ENCODE measurements at places on chromosomes 16 and 17.

DNA sequence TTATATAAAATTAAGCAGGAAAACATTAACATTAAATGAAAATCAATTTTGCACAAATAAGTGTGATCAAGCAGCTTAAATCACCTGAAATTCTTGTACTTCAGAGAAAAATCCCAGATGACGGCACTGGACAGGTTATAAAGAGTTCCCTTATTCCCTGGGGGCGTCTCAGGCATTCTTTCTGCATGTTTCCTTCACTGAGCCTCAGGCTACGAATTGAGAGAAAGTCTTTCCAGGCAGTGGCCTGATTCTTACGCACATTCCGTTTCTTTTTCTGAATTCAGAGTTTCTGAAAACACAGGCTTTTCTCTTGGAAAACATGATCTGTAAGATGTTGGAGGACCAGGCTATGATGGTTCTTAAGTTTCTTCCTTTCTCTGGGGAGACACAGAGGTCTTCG lies 22.1 kb upstream of the PITPNM3 start:
- no peak for DNase-seq

DNA sequence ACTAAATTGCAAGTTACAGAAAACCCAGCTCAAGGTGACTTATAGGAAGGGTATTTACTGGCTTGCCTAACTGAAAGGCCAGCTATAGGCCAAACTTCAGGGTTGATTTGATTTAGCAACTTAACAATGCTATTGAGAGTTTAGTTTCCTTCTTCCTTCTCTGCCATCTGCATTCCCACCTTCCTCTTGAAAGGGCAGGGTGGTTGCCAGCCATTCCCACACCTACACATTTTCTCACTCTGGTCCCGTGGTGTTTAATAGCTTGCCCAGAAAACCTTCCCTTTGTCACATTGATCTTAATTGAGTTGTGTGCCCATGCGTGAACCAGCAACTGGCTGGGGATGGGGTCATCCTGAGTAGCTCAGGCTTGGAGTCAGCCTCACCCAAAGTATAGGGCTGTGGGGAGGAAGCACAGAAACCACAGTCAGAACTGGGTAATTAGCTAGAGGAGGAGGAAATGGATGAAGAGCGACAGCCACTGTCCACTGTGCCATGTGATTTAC lies 194.7 kb downstream of the SPECC1 start:
- DNase-seq: no peak

GRCh38 chr17:73644145-73645049 lies at the start of gene SDK2:
TSS of gene SDK2 (minus strand) at chr17:73644445. CDS start at chr17:73644088, 357 bp downstream.
- DNase-seq: no peak

- DNase-seq: no peak
Measured at GRCh38 chr17:71530248-71530647, 590.6 kb upstream of the SOX9 start.

- no peak for DNase-seq
Measured at GRCh38 chr17:45719335-45720071, 64.6 kb upstream of the CRHR1 start.

DNA sequence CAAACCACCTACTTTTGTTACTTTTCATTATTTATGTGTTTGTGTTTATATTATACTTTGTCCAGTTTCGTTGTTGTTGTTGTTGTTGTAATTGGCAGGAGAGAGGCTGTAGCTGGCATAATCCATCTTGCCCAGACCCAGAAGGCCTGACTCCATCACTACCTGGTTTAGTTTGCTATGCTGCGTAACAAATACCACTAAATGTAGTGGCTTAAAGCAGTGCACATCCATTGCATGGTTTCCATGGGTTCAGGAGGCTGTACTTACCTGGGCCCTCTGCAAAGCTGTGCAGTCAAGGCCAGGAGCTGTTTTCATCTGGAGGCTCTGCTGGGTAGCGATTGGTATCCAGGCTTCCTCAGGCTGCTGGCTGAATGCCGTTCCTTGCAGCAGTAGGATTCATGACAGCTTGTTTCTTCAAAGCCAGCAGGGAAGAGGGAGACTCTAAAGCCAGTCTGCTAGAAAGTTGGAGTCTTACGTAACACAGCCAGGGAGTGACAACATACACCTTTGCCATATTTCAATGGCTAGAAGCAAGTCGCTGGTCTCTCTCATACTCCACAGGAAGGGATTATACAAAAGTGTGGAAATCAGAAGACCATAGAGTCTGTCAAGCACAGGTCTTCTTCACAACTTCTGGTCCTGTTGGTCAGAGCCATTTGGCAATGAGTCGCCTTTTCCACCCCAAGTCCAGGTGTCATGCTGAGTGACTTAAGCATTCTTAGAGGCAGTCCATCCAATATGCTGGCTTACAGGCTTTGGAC lies 41.1 kb downstream of the TNRC6C start:
- DNase-seq: no peak

DNA sequence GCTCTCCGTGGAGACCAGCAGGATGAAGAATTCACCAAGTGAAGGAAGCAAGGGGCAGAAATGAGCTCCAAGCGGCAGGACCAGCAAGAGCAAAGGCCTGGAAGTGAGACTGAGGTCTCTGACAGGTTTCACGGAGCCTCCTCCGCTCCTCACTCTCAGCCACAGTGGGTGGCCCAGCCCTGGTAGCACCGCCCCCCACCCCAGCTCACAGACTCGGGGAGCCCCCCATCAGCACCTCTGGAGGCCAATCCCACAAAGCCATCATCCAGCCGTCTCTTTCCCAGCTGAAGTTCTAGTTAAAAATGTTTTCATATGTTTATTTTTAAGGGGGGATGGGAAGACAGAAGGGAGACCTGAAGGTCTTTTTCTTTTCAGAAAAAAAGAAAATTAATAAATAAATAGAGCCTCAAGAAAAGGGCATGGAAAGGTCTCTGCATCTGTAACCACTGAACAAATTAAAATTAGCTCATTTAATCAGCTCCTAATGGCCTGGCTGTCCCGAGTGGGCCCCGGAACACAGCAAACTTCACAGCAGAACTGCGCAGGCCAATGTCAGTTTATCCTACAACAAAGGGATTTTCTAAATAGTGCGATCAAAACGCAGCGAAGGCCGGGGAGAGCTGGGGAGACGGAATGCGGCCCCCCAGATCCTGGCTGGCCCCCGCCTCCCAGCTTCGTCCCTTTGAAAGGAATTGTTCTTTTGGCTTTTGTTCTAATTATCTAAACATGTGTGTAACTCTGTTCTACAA lies 190.3 kb downstream of the ZNF423 start:
- no peak for DNase-seq

DNA sequence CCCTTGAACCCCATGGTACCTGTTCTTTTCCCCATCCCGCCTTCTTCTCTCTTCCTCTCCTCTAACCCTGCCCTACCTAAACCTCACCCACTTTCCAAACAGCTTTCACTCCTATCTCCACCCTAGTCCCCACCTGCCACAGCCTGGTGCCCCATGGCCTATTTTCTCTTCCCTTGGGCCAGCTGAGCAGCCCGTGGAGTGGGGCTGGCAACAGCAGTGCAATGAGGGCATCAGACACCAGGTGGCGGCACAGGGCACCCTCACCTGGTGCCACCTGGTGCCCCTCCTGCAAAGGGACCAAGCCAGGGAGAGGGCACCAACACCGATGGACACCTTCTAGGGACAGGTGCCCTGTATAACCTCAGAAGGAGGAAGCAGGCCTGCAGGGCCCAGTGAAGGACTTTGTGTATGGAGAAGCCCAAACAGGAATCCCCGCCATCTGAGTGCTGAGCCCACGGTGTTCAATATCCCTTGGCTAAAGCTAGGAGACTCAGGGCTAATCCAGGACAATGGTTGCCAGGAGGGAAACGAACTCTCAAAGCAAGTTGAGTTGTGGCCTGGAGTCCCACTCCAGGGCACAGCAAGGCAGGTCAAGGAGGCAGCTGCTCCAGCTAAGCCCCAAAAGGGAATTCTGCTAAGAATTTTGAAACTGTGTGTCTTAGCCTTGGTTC lies 4.0 kb upstream of the ABCC3 start:
- peak; percentile 80 for DNase-seq

DNA sequence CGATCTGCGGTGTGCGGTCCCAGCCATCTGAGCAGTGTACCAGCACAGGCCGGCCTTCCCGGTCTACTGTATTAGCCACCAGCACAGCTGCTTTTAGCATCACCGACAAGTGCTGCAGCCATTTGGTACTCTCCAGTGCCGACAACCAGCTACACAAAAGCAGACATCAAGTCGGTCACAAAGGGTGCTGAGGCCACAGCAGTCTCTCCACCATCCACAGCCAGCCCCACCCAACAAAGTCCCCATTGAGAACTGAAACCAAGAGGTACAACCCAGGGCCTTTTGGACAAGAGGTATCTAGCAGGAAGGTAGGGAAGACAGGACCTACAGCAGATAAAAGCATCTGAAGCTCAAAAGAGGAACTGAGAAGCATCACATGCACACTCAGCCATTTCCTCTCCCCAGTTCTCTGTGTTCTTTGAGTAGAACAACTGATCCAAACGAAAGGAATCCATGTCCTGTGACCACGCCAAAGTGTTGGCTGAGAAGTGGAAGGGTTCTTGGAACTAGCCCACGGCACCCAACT lies 9.5 kb downstream of the MTMR4 start:
- DNase-seq: no peak

- DNase-seq: no peak
Measured at GRCh38 chr16:13471036-13471435, 448.9 kb upstream of the ERCC4 start.

DNA sequence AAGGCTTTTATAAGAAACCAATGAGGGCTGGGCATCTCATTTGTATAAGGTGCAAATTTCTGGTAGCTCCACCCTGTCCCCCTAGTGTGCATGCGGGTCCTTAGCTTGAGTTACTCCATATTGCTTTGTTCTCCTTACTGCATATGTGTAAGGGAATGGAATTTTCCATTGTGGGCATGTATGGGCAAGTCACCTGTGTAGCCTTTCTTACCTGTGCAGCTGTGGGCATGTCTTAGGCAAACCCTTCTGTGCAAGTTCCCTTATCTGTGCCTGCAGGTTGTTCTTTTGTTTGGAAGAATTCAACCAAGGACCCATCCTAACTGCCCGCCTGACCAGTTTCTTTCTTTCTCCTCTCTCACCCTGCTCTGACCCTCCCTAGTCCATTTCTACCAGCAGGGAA lies 122.8 kb upstream of the HS3ST4 start:
- DNase-seq: no peak

- no peak for DNase-seq
Measured at GRCh38 chr17:27610304-27610677, 20.7 kb upstream of the LGALS9 start.

GRCh38 chr16:14486520-14487303 lies 143.3 kb downstream of the PARN start:
- DNase-seq: peak; percentile 91

- DNase-seq: no peak
Measured at GRCh38 chr17:41520821-41521521, 2.3 kb upstream of the KRT15 start.

- no peak for DNase-seq
Measured at GRCh38 chr17:55510986-55511721, at the start of gene SMIM36. TSS of gene SMIM36 (minus strand) at chr17:55511452.

GRCh38 chr17:50721194-50722010 lies 2.0 kb downstream of the LUC7L3 start:
- no peak for DNase-seq

- DNase-seq: no peak
Measured at GRCh38 chr17:5763595-5764306, 179.4 kb upstream of the NLRP1 start.

- DNase-seq: no peak
Measured at GRCh38 chr16:85473323-85473722, 139.8 kb upstream of the GSE1 start.

- no peak for DNase-seq
Measured at GRCh38 chr17:17084317-17084835, 42.1 kb downstream of the MPRIP start.

DNA sequence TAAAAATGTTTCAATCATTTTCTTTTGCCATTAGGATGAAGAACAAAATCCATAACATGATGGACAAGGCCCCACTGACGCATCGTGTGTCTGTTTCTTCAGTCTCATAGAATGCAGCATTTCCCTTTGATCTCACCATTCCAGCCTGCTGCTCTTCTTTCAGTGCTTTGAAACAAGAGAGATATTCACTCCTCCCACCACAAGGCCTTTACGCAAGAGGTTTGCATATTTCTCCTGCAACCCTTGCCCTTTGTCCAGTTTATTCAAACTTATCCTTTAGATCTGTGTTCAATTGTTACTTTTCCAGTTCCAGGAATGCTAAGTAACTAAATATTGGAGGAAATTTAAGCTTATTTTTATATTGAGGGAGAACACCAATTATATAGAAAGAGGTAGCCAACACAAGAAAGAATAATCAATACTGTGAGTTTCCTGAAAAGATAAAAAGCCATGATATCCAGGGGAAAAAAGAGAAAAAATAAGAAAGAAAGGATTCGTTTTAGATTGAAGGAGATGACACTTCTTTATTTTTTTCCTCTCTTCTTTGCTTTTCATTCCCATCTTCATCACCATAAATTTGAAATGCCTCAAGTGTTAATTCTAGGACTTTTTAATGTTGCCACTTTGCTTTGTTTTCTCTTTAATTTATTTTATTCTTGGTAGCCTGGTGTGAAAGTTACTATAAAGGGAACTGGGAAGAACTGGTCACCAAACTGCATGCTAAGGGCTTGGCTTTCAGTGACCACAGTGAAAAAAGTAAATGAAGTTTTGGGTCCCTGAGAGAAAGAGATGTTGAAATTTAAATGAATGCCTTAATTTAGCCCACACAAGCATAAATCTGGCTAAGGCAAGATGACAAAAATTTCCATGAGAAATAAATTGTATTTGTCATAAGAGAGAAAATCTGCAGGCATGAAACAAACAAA lies 102.1 kb downstream of the KIF2B start:
- DNase-seq: peak; percentile 11

GRCh38 chr17:33447090-33447489 lies 154.0 kb upstream of the ASIC2 start:
- no peak for DNase-seq

Measured in mucosa of gallbladder (tissue), 1 donor.